ENCODE measurements at places on chromosomes 16 and 17.

GRCh38 chr16:9212621-9213020 lies 121.2 kb downstream of the HAPSTR1 start:
- DNase-seq, result no peak

DNA sequence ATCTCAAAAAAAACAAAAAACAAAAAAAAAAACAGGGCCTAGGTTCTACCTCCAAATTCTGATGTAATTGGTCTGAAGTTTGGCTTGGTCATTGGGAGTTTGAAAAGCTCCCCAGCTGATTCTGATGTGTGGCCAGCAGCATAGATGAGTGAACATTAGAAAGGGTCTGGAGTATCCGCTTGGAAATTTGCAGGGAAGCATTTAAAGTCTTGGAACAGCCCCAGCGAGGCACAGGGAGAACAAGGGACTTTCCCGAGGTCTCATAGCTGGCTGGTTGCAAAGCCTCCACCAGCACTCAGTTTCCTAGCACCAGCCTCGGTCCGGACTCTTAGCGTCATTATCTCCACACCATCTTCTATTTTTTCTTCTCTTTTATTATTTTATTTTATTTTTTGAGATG lies 70.8 kb downstream of the RAB11FIP4 start:
- no peak for DNase-seq

DNA sequence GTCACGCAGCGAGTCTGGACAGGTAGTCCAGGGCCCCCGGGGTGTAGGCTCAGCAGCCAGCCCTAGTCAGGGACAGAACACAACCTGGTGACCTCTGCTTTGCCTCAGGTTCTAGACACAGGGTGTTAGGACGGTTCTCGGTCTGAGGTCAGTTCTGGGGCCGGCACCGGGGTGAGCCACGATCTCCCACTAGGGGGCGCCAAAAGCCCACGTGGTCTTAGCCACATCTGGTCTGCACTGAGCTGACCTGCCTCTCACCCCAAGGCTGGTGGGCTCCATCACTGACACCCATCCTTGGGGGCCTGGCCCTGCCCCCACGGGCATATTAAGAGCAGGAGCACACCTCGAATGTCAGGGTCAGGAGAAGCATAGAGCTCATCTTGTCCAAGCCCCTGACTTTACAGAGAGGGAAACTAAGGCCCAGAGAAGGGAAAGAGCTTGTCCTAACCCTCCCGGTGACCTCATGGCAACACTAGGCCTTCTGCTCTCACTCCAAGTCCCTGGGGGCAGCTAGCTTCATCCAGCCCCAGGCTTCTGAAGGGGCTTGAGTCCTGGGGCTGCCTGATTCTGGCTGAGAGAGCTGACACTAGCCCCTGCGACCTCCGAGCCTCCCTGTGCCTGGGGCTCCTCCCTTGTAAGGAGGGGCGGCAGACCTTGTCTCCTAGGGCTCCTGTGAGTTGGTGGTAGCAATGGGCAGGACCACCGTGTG lies 9.0 kb downstream of the SLC5A10 start:
- peak; percentile 27 for DNase-seq

- DNase-seq, result no peak
Observed at GRCh38 chr16:79658301-79659033, 57.9 kb upstream of the MAF start.

DNA sequence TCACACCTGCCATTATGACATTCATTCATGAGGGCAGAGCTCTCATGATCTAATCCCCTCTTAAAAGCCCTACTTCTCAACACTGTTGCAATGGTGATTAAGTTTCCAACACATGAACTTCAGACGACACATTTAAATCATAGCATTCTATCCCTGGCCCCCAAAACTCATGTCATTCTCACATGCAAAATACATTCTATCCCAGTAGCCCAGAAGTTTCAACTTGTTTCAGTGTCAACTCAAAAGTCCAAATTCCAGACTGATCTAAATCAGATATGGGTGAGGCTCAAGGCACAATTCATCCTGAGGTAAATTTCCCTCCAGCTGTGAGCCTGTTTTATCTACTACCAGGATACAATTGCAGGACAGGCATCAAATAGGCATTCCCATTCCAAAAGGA lies 25.2 kb downstream of the LYRM1 start:
- DNase-seq, result no peak

DNA sequence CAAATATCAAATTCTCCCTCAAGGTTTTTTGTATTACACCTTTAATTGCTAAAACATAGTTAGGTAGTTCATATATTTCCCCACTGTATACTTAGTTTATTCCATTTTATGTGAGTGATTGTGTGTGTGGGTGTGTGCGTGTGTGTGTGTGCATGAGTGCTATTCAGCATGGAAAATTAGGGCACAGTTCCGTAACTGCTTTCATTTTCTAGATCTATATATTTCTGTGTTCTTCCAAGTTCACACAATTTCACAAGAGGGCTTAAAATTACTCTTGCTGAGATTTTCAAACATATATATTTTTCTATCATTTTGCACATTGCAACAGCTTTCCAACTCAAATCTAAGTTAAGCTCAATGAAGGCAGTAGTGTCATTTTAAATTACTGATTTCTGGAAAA lies 782.9 kb upstream of the SOX9 start:
- DNase-seq, result no peak

- DNase-seq, result no peak
Observed at GRCh38 chr16:17723531-17724134, 252.9 kb upstream of the XYLT1 start.

DNA sequence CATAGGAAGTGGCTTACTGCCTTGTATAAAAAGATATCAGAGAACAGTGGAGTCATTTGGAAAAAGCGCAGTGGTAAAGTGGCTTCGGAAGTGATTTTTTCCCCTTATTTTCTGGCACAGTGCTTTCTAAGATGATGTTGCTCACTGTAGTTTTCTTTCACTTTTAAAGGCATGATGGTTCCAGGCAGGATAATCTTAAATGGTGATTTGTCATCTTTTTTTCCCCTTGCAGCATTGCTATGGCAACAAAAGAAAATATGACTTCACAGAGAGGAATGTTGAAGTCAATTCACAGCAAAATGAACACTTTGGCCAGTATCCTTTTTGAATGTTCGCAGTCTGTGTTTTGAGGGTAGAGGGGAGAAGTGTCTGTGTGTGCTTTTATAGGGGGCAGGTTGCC lies 42.5 kb downstream of the GOSR1 start:
- DNase-seq, result no peak

- peak; percentile 71 for DNase-seq
Observed at GRCh38 chr17:18246880-18247612, 11.5 kb downstream of the FLII start.

DNA sequence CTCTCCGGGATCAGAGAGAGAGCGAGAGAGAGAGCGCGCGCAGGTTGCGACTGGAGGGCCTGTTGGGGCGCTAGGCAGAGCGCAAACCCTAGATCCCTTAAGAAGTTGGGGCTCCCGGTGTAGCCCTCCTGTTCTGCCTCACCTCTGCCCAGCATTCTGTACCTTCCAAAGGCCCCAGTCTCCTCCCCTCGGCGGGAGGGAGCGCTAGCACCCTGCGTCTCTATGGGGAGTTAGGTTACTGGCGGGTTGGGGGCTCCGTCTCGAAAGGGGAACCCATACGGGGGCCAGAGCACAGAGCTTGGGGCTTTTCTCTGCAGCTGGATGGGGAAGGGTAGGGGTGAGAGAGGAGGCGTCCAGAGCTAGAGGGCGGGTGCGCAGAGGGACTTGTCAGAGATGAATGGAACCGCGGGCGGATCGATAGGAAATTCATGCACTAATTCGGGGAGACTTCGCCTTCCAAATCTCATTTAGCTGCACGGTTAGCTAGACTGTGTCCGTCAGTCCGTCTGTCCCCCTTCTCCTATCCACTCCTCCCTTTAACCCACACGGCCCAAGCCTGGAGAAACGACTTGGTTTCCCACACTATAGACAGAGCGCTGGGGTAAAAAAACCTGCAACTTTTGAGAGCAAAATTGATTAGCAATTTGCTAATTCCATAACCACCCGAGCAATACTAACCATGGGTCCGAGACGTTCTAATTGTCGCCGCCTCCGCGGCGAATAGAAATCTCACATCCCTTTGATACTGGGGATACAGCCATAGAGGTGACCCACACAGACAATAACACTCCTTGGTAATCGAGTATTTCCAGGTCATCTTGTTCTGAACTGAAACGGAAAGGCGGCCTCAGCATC lies 693 bp upstream of the HOXB4 start:
- DNase-seq, result no peak

DNA sequence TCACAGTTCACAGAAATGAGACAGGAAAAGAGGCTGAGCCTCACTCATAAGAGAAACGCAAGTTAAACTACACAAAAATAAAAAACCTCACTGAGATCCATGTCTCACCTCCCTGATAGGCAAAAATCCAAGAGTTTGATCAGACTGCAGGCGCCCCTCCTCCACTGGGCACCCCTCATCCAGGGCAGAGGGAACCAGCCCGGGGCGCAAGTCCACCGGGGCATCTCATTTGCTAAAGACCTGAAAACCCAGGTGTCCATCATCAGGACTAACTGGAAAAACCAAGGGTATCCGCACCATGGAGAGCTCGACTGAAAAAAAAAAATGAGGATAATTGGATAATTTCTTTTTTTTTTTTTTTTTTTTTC lies 2.6 kb downstream of the HBZ start:
- no peak for DNase-seq

GRCh38 chr17:42669977-42670788 lies 6.6 kb downstream of the PLEKHH3 start:
- DNase-seq, result no peak

DNA sequence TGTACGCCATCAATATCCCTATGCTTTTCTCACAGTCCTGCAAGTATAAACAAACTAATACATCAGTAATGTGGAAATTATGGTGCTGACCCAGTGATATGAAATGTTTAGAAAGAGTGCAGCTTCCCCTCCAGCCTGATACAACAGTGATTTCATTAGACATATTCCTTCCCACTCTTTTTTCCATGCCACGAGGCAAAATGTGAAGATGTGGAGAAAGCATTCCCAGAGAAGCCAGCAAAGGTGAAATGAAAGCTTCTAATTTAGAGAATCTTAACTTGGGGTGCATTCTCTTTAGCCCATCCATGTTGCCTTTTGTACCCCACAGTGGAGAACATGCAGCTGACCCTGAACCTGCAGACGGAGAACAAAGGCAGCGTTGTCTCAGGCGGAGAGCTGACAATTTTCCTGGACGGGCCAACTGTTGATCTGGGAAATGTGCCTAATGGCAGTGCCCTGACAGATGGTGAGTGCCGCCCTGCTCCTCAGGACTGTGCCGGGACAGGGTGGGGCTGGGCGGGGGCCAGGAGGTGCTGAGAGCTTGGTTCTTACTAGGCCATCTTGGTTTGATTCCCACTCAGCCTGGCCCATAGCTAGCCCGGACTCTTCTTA lies 77.8 kb downstream of the WWP2 start:
- DNase-seq, result no peak

DNA sequence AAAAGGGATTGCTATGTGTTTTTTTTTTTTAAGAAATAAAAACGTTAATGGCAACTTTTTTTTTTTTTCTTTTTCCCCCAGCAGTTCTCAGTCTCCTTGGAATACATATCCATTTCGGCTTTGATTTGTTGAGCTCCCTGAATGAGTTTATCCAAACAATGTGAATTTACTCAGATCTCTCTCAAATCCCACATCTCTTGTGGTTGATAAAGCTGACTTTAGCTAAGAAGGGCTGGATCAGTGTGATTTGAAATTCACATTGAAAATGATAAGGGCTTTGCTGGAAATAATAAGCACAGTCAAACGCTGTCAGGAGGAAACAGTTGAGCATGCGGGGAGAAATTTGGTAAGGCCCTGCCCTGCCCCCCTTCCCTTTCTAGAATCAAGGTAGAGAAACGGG lies 74.1 kb upstream of the IRX3 start:
- DNase-seq, result no peak

- DNase-seq, result no peak
Observed at GRCh38 chr17:32553168-32553567, 66.4 kb downstream of the CDK5R1 start.

GRCh38 chr16:24839347-24839972 lies 6.3 kb upstream of the SLC5A11 start:
- DNase-seq, result no peak

GRCh38 chr17:74569020-74570003 lies 2.0 kb upstream of the CD300H start:
- DNase-seq, result no peak

- DNase-seq, result no peak
Observed at GRCh38 chr17:18859256-18859655, 1.3 kb downstream of the PRPSAP2 start.

GRCh38 chr17:33980193-33980592 lies 274.9 kb upstream of the CCL2 start:
- no peak for DNase-seq

GRCh38 chr17:15081008-15081407 lies 184.1 kb downstream of the PMP22 start:
- no peak for DNase-seq

GRCh38 chr17:37391146-37391545 lies 15.4 kb downstream of the C17orf78 start:
- DNase-seq, result no peak

All from NCI-H1048 (cell line).